ENCODE measurements at places on chromosomes 6 and 20. TPM values are rescaled to one million over a fixed set of nuclear protein-coding genes. Genes with fewer than 3 reads are reported as not detected.

The SULF2 gene
- 20.4 TPM for total RNA-seq

DNA sequence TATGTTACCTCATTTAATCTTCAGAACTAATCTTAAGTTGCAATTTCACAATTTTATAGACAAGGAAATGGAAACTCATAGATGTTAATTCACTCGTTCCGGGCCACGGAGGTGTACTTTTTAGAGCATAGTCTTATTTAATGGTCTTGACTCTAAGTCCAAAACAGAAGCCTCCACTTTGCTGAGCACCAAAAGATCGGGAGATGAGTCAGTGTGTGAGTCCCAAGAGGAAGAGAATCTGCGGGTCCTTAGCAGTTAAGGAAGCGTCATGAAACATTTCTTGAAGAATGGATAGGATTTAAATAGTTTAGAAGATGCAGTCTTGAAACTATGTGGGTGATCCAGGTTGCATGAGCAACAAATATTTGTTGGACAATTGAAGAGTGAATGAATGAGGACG is 231.8 kb upstream of the QKI start:
- H3K27ac ChIP-seq = no peak overlapping the region
- no peaks in the 10 kb centered on the region for H3K4me1 ChIP-seq
- H3K27me3 ChIP-seq = no peaks in the 10 kb centered on the region
- no peak for DNase-seq
- H3K4me3 ChIP-seq = no peak overlapping the region
- no peaks in the 10 kb centered on the region for H3K36me3 ChIP-seq

The FILIP1 gene
- 24.1 TPM for total RNA-seq

The STMND1 gene
- 11.0 TPM for total RNA-seq

- peaks cover 9% of the 10 kb centered on the region for H3K4me1 ChIP-seq
- no peaks in the 10 kb centered on the region for H3K36me3 ChIP-seq
- no peak overlapping the region for H3K4me3 ChIP-seq
- no peak overlapping the region for H3K27ac ChIP-seq
Measured at GRCh38 chr6:156977527-156978291, 200.5 kb downstream of the ARID1B start.

GRCh38 chr6:32967151-32968091 is 973 bp upstream of the BRD2 start:
- no peaks in the 10 kb centered on the region for H3K27me3 ChIP-seq
- peaks cover 8% of the 10 kb centered on the region for H3K4me1 ChIP-seq
- peak; percentile 62 for DNase-seq

The TGIF2 gene
- total RNA-seq = 12.0 TPM

DNA sequence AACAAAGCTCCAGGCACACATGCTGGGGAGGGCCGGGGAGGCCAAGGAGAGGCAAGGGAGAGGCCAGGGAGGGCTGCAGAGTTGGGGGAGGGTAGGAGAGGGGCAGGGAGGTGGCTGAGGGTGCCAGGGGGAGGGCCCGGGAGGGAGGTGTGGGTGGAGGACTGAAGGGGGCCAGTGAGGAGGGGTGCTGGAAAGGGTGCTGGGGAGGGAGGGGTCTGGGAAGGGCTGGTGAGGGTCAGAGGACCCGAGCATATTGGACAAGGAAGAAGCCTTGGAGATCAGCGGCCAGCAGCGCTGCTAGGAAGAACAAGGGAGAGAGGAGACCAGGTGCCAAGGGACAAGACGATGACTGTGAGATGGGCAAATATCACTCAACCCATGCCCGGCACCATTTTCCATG is 49.7 kb upstream of the GPR31 start:
- H3K36me3 ChIP-seq = no peaks in the 10 kb centered on the region
- H3K27ac ChIP-seq = no peak overlapping the region
- no peaks in the 10 kb centered on the region for H3K4me1 ChIP-seq
- H3K27me3 ChIP-seq = no peaks in the 10 kb centered on the region
- no peak overlapping the region for H3K4me3 ChIP-seq

DNA sequence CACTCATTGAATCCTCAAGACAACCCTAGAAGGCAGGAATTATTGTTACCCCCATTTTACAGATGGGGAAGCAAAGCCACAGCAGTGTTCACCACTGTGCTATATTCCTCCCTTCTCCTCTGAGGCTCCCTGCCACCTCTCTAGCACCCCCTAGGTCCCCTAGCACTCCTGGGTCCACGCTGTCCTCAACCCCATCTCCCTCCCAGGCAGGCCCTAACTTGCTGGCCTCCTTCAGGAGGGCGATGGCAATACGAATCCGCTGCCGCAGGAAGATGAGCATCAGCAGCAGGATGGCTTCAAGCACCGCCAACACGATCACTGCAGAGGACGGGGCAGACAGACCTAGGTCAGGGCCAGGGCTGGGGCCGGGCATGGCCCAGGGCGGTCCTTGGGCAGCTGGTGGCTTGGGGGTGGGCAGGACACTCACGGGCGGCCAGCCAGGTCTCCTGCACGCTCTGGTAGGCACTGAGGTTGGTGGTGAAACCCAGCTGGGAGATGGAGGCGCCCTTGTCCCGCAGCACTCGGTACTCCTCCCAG is 7.8 kb upstream of the NEU1 start:
- H3K27ac ChIP-seq = no peak overlapping the region
- no peak overlapping the region for H3K4me3 ChIP-seq
- H3K4me1 ChIP-seq = no peaks in the 10 kb centered on the region

The STX11 gene
- total RNA-seq = 10.6 TPM

The PARD6B gene
- 41.8 TPM for total RNA-seq

GRCh38 chr20:16479666-16480065 is 93.6 kb downstream of the KIF16B start:
- no peak for DNase-seq
- peaks cover 13% of the 10 kb centered on the region for H3K4me1 ChIP-seq

- H3K4me3 ChIP-seq = peak overlapping the region; percentile 10
- no peaks in the 10 kb centered on the region for H3K27me3 ChIP-seq
- no peaks in the 10 kb centered on the region for H3K4me1 ChIP-seq
- DNase-seq = peak; percentile 6
- no peak overlapping the region for H3K27ac ChIP-seq
Measured at GRCh38 chr6:107716688-107717089, 107.4 kb downstream of the SCML4 start.

The PHACTR3 gene
- total RNA-seq = 12.0 TPM

DNA sequence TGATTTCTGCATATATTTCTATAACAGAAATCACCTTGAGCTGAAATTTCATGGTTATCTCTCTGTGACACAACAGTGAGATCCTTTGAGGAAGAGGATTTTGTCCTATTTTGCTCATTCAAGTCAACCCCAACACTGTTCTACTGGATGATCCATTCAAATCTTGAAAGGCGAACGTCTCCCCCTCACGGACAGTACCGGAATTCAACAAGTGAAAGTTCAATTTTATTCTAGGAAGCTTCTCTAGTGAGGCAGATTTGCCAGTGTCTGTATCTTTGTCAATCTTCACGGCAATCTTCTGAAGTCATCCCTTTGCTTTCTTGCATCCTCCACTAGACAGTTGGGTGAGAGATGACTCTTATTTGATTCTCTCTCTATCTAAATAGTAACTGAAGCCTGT is 91.7 kb upstream of the PDE7B start:
- no peaks in the 10 kb centered on the region for H3K4me1 ChIP-seq
- H3K4me3 ChIP-seq = no peak overlapping the region
- no peaks in the 10 kb centered on the region for H3K27me3 ChIP-seq
- no peaks in the 10 kb centered on the region for H3K36me3 ChIP-seq
- no peak overlapping the region for H3K27ac ChIP-seq

- no peak for DNase-seq
- no peak within 1 kb of the TSS for H3K27ac ChIP-seq
- H3K4me3 ChIP-seq = no peak within 1 kb of the TSS
- no peaks in the 10 kb centered on the region for H3K27me3 ChIP-seq
- H3K4me1 ChIP-seq = no peaks in the 10 kb centered on the region
Measured at GRCh38 chr6:27911956-27912446, at the start of gene OR2B2. Gene OR2B2 (minus strand): TSS chr6:27912396. CDS start chr6:27912319, 77 bp downstream.

The B3GALT4 gene
- total RNA-seq = 19.0 TPM

- H3K4me1 ChIP-seq = peaks cover 23% of the 10 kb centered on the region
- peaks cover 27% of the 10 kb centered on the region for H3K36me3 ChIP-seq
- no peak overlapping the region for H3K4me3 ChIP-seq
- no peaks in the 10 kb centered on the region for H3K27me3 ChIP-seq
- no peak overlapping the region for H3K27ac ChIP-seq
Measured at GRCh38 chr20:13739731-13740649, 44.7 kb downstream of the ESF1 start.

DNA sequence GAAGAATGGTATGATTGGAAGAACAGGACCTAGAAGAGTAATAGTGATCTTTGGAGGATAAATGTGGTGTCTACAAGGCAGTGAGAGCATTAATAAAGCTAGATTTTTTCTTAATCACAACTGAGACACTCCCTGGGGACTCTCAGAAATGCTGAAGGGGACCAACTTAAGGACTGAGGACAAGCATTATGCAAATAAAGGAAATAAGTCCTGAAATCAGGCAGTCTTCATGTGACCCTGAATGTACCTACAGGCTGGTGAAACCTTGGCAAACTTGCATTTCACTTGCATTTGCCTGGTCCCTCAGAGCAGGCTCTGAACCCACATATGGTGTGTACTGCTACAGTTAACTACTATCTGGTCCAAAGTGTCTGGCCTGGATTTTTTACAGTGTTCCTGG is 19.3 kb upstream of the TTK start:
- H3K4me3 ChIP-seq = no peak overlapping the region
- DNase-seq = no peak
- H3K27me3 ChIP-seq = no peaks in the 10 kb centered on the region
- no peaks in the 10 kb centered on the region for H3K4me1 ChIP-seq
- H3K36me3 ChIP-seq = no peaks in the 10 kb centered on the region
- no peak overlapping the region for H3K27ac ChIP-seq

The RAET1L gene
- not detected for total RNA-seq

The POLR3F gene
- total RNA-seq = 13.3 TPM

DNA sequence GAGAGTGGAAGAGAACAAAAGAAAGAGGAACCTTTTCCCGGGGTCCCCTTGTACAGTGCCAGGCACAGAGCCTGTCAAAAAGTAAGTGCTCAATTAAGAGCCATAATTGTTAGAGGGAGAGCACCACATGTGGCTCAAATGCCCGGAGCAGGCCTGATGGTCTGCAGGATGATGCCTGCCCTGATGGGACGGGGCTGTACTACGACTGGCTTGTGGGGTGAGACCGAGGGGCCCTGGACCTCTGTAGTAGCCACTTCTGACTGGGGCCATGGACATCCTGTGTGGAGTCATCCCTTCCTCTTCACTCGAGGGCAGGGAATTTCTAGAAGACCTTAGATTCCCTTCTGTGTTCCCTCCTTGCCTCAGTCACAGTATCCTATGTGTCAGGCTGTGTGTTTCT is 47.9 kb downstream of the KCNK5 start:
- no peak overlapping the region for H3K4me3 ChIP-seq
- H3K27me3 ChIP-seq = no peaks in the 10 kb centered on the region
- H3K27ac ChIP-seq = no peak overlapping the region
- no peaks in the 10 kb centered on the region for H3K36me3 ChIP-seq
- peaks cover 8% of the 10 kb centered on the region for H3K4me1 ChIP-seq
